Fibroblast of skin of left quadriceps (primary cell): ENCODE measurements at places on chromosomes 1 and 21.

DNA sequence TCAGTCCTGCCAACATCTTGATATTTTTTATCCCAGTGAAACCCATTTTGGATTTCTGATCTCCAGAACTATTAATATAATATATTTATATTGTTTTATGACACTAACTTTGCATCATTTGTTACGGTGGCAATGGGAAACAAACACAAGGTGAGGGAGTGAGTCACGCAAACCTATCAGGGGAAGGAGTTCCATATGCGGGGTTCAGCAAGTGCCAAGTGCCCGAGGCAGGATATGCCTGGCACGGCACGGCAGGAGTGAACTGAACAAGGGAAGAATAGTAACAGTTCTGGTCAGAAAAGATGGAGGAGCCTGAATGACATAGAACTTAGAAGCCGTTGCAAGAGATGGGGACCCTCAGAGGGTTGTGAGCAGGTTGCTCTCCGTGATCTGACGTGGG, 7.7 kb upstream of the IL10RB start:
- DNase-seq, result no peak

DNA sequence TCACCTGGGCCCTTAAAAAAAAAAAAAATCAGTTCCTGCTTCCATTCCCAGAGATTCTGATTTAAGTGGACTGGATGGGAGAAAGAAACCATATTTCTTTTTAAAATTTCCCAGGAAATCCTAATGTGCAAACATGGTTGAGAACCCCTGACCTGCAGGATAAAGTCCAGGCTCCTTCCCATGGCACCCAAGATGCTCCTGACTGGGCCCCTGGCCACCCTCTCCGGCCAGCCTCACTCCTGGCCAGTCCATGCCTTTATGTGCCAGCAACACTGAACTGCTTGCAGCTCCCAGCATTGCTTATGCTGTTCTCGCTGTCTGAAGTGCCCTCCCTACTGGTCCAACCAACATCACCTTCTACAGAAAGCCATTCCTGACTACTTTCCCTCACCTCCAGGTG, 93.9 kb downstream of the TEX35 start:
- DNase-seq, result no peak

DNA sequence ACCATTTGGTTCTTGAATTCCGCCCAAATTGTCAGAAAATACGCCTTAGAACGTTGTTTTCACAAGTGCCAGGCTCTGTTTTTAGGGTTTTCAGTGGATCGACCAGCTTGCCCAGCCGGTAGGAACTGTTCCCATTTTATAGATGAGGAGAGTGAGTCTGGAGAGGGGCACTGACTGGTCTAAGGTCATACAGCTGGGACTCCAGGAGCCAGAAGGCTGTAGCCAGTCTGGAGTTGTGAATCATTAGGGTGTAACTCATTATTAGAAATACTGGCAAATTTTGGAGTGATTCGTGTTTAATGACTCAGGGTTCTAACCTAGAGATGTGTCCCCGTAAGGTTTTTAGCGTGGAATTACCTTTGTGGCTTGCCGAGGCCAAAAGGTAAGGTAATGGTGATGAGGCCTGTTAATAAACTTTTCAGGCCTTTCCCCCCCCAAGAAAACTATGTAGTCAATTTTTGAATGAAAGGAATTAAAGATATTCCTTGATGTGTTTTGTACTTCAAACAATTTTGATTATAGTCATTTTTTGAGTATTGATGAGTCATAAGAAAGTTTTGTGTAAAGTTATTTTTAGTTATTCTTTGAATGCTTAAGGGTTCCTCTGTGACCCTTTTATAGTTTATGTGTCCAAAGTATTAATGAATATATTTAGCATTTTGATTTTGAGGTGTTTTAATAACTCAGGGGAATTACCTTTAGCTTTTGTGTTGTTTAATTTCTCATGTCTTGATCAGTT, 2.1 kb downstream of the DYRK1A start:
- DNase-seq, result no peak

- DNase-seq, result no peak
Observed at GRCh38 chr1:210937846-210938245, 196.1 kb downstream of the KCNH1 start.

DNA sequence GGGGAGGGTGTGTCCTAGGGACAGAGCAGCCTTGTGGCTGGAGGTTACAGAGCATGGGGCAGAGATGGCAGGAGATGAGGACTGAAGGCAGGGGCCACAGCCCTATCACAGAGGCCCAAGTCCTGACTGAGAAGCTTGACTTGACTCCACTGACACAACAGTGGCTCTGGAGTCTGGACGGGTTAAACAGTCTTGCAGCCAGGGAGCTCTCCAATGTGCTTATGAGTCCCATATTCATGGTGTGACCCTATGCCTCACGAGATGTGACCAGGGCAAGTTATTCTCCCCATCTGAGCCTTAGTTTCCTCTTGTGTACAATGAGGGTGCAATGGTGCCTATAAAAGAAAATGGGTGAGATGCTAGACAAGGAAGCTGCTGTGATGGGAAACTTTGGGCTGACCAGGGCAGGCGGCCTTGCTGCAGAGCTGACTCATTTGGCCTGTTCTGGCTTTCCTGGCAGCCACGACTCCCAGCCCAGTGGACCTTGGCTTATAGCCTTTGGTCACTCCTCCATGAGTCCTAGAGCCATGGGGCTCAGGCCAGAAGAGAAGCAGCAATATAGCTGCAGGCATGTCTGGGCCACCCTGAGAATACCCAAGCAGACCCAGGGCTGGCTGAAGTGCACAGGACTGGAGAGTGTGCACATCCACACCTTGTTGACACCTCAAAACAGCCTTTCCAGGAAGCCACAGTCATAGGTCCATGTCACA, 2.8 kb upstream of the TTC22 start:
- no peak for DNase-seq

- no peak for DNase-seq
Observed at GRCh38 chr21:39077876-39078275, 105.4 kb downstream of the PSMG1 start.

DNA sequence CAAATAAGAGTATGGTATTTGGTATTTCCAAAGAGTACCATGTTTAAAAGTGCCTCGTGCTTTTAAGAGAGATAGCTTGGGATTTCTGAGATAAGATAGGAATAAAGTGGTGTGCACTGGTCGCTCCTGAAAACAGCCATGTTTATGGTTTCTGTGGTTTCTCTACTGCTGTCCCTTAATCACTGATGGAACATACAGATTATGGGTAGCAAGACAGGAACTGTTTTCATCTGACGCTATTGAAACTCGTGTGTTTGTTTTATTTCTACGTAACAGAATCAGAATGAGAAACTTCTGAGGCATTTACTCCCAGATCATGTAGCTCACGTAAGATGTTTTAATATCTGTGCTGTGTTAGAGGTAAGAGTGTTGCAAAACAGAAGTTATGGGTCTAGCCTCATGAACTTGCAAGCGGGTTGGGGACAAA, 126.0 kb downstream of the KIAA0319L start:
- no peak for DNase-seq

GRCh38 chr1:54118704-54119103, 34.1 kb downstream of the CDCP2 start:
- DNase-seq, result peak; percentile 31

DNA sequence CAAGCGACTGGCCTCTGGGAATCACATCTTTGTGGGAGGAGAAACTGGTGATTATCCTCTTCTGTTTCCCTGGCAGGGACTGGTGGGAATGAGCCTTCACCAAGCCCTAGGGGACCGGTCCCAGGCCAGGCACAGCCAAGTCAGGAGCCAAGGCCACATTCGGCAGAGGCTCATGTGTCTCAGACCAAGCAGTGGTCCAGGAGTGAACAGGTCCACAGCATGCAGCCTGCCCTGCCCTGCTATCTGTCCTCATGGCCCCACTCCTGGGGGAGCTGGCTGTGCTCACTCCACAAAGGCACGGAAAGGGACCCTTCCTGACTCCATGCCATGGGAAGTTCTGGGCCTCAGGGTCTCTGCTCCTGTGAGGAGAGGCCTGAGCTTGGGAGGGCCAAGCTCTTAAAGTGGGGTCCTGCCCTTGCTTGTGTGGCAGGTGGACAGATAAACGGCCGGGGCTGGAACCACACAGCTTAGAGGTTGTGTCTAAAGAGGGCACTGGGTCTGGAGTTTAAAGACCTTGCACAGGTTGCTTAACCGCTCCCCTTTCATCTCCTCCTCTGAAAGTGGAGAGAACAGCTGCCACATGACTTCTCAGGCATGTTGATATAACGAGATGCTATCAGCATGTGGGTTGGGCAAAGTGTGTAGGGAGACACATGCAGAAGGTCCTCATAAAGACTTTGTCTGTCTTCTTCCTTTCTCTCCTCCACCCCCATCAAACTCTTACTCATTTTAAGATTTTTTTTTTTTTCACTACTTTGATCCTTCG, 57.5 kb downstream of the CASQ2 start:
- DNase-seq, result no peak

GRCh38 chr21:46222436-46223116, 6.0 kb downstream of the LSS start:
- no peak for DNase-seq

DNA sequence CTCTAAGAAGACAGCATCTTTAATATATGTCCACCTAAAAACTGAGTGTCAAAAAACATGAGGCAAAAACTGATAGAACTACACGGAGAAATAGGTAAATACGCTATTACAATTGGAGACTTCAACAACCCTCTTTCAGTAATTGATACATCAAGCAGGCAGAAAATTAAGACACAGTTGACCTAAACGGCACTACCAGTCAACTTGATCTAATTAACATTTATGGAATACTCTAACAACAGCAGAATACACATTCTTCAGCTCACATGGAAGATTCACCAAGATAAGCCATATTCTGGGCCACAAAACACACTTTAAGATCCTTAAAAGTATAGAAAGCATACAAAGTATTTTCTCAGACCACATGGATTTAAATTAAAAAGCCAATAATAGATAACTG, 137.6 kb downstream of the CLIC6 start:
- no peak for DNase-seq

- no peak for DNase-seq
Observed at GRCh38 chr1:107739201-107739600, 225.8 kb downstream of the VAV3 start.

DNA sequence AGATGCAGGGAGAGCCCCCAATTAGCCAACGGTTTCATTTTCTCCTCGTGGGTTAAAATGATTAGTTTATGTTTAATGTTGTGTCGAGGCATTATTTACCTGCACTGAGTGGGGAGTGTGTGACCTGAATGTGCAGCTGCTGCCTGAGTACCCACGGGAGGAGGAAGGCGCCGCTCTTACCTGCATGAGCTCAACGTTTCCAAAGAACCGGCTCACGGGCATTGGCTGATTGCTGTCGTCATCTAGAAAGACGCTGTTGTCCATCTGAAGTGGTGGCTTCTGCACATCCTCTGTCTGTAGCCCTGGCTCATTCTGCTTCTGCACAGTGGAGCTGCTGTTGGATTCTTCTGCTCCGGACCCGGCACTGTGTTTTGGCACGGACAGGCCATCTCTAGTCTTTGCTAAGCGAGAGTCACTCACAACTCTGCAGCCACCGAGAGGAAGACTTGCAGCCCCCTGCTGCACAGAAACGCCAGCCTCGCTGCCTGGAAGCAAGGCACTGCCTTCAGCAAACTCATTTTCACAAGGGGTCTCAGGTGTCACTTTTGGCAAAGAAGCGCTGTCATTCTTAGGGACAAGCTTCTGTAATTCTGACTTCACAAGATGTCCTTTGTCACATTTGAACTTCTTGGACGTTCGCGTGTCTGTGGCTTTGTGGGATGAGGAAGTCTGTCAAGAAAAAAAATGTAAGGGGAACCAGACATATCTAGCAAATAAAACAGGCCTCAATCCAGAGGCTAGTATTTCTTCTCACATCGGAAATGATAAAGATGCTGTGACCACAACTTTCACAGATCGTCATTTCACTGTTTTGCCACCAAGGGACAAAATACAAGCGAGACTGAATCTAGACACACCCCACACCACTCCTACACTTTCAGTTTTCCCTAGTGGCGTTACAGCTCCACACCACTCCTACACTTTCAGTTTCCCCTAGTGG, 9.4 kb downstream of the C1orf174 start:
- no peak for DNase-seq

DNA sequence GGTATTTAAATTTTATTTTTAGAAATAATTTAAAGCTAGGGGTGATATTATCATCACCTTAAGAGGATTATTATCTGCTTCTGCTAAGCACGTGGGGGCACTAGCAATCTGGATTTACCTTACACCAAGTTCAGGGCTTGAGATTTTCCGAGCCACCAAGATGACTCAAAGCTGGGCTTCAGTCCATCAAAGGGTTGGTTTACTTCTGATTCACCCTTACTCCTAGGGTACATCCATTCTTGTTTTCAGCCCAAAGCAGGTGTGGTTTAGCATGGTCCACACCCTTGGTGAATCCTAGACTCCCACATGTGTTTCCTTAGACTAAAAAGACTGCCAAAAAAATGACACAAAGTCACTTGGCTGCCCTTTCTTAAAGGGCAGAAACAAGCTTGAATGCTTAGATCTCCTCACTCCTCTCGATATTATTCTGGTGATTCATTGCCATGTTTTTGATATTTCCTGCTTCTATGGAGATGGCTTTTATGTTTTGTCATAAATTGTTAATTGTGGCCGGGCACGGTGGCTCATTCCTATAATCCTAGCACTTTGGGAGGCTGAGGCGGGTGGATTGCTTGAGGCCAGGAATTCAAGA, 9.8 kb upstream of the PRSS38 start:
- DNase-seq, result peak; percentile 55

- no peak for DNase-seq
Observed at GRCh38 chr1:33009561-33009960, 27.1 kb downstream of the AK2 start.

- DNase-seq, result no peak
Observed at GRCh38 chr1:23013657-23014056, 2.0 kb downstream of the TEX46 start.

GRCh38 chr1:156115514-156116374, 1.2 kb downstream of the LMNA start:
- no peak for DNase-seq

- DNase-seq, result no peak
Observed at GRCh38 chr1:69455718-69456117, 112.0 kb upstream of the LRRC7 start.

DNA sequence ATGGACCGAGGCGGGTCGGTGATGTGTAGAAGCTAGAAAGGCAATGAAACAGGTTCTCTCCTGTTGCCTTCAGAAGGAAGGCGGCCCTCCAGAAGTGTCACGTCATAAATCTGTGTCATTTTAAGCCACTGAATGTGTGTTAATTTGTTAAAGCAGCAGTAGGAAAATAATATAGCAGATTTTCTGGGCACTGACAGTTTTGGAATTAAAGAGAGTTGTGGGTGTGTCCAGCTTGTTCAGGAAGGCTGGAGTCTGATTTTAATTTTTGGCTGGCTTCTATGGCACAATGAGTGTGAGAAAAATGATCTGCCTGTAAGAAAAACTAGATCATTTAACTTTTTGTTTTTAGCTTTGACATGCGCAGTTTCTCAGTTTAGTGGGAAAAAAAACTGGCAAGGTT, 177.3 kb downstream of the EDEM3 start:
- no peak for DNase-seq

DNA sequence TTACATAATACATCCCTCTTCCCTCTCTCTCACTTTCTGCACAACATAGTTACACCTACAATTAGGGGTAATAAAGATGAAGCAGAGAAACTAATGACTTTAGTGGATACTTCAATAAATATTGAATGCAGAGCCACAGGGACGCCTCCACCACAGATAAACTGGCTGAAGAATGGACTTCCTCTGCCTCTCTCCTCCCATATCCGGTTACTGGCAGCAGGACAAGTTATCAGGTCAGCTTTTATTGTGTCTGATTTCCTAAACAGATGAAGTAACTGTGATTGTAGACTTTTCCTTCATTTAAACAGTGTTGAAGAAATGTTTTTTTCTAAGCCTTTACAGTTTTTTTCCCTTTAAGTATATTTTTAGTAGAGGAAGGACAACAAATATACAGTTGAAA, 281.6 kb downstream of the TPR start:
- DNase-seq, result no peak

- no peak for DNase-seq
Observed at GRCh38 chr1:86739648-86740509, 35.5 kb downstream of the SH3GLB1 start.
